ENCODE measurements at places on chromosomes 13 and 19. TPM values are rescaled to one million over a fixed set of nuclear protein-coding genes. Genes with fewer than 3 reads are reported as not detected.

Gene EDNRB
- 11.7 TPM for polyA plus RNA-seq

Gene ZNF296
- polyA plus RNA-seq = 0.83 TPM

DNA sequence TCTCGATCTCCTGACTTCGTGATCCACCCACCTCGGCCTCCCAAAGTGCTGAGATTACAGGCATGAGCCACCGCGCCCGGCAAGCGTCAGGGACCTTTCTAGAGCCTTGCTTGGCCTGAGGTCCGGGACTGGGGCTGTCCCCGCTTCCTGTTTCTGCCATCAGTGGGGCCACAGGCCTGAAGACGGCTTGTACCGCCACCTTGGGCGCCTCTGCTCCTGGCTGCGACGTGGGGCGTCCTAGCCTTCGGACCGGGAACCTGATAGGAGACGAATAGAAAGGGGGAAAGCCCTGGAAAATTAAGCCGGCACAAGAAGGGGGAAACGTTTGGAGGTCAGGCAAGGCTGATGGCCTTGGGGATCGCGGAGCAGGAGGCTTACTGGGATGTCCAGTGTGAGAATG, 35.1 kb downstream of the RNF6 start:
- no peak for DNase-seq

DNA sequence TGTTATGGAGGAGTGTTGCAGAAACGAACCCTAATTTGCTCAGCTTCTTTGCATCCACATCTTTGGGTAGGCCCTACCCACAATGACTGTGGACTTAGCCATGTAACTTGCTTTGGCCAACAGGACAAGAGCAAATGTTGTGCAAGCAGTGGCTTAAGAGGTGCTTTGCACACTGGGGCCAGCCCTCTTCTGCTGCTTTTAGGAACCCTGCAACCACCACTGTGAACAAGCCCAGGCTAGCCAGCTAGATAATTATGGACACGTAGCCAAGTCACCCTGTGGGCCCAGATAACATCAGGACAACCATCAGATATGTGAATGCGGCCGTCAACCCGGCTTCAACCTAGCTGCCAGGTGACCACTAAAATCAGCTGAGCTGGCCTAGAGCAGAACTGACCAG, 17.1 kb downstream of the C19orf47 start:
- DNase-seq = no peak

- DNase-seq = no peak
Measured at GRCh38 chr19:56097776-56098175, 23.3 kb downstream of the ZNF787 start.

DNA sequence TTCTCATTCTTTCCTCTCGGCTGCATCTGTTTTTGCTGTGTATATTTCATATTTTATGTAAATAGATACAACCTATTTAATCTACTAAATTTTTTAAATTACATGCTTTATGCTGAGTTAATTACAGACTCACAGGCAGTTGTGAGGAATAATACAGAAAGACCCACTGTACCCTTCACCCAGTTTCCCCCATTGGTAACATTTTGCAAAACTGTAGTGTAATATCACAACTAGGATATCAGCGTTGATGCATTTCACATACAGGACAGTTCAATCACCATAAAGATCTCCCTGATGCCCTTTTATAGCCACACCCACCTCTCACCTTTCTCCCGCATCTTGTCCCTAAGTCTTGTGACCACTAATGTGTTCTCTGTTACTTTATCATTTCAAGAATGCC, 43.5 kb downstream of the GSX1 start:
- no peak for DNase-seq

Data from left renal pelvis (tissue), 4 donors.